ENCODE measurements at places on chromosomes 13 and 19.

GRCh38 chr13:77337159-77337558, 10.3 kb upstream of the MYCBP2 start:
- no peak for DNase-seq

DNA sequence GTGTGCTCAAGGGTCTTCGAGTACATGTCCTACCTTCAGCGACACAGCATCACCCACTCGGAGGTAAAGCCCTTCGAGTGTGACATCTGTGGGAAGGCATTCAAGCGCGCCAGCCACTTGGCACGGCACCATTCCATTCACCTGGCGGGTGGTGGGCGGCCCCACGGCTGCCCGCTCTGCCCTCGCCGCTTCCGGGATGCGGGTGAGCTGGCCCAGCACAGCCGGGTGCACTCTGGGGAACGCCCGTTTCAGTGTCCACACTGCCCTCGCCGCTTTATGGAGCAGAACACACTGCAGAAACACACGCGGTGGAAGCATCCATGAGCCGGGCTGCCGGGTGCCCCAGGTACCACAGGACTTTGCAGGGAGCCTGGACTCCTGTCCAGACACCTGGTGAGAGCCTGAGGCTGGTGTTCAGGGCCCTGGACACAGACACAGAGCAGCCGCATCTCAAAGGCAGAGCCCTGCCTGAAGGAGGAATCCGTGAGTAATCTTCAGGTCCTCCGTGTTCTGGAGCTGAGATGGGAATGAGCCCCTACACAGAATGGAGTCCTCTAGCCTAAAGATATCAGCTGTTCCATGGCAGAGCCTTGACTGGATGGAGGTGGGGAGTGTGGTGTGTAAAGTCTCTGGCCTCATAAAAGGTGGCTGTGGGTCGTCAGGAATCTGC, 1.5 kb downstream of the ZNF581 start:
- no peak for DNase-seq

DNA sequence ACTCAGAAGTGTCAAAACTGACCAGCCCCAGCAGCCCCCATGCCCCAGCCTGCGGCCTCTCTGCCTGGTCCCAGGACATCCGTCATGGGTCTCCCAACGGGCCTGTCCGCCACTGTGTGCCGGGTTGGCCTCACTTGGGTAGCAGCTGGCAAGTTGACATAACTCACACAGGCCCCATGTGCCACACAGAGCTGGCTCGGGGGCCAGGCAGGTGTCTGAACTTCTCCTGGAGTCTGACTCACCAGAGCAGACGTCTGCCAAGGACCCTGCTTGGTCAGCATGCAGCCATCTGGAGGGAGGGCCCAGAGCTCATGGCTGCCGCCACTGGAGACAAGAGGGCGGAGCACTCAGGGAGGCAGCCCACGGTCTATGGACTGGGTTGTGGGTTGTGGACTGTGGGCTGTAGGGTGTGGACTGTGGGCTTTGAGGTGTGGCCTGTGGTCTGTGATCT, 32.0 kb upstream of the TMEM255B start:
- no peak for DNase-seq

- DNase-seq, result no peak
Measured at GRCh38 chr13:98775844-98776598, 23.5 kb upstream of the SLC15A1 start.

DNA sequence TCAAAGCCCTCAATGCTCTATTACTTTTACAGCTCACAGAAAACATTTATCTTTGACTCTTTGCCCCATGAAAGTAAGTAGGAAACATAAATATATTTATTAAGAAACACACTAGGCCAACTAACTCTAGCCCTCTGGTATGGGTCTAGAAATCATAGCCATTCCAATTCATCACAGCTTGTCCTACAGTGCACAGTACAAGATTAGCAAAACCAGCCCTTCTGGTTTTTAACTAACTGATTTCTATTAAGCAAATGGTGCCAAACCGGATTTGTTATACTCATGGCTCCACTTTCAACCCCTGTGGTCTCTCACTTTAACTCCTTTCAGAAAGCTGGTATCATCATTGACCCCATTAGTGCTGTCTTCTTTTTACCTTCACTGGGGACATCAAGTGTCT, 5.6 kb upstream of the LRRC63 start:
- no peak for DNase-seq

DNA sequence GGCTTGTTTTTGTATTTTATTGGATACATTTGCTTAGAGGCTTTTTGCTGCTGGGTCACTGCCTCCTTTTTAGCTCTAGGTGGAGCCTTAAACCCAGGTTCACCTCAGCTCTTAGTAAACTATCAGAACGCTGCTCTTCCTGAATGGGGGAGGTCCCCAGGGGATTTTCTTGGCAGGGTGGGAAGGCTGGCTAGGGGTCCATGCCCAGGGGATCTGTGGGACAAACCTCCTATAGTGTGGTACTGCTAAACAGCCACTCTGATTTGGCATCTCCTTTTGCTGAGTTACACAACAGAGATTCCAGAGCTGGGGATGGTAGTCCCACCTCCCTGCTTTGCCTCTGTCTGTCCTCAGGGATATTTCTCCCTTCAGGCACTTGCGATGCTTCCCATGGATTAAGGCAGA, 204.9 kb downstream of the ZIC5 start:
- no peak for DNase-seq

- no peak for DNase-seq
Measured at GRCh38 chr13:73720216-73720840, 413.9 kb downstream of the KLF12 start.

DNA sequence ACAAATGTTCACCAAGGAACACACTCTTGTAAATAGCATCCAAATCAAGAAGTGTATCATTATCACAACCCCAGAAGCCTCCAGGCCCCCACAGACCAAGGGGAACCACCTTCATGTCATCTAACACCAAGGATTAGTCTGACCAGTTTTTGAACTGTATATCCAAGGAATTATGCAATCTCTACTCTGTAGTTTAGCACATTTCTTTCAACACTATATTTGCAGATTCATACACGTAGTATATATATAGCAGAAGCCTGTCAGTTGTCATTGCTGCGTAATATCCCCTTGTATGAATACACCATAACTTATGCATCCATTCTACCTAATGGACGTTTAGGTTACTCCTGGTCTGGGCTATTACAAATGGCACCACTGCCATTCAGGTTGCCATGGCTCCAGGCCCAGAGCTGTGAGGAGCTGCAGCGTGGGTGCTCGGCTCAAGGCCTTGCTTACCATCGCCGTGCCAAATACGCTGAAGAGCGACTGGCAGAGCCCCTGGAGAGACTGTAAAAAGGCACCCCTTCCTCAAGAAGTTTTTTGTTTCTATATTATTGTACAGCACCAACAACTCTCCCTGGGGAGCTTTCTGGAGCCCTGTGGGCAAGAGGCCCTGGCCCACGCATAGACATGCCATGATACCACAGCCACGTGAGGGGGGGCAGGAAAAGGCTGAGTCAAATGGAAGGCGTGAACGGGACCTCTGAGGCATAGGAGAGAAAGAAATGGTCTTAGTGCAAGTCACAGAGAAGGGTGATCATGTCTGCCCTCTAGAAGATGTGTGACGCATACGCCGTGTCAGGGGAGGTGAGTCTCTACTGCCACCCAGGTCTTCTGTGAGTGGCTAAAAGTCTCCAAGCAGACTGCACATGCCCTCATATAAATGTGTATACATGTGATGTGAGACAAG, 10.8 kb downstream of the LATS2 start:
- DNase-seq, result no peak

DNA sequence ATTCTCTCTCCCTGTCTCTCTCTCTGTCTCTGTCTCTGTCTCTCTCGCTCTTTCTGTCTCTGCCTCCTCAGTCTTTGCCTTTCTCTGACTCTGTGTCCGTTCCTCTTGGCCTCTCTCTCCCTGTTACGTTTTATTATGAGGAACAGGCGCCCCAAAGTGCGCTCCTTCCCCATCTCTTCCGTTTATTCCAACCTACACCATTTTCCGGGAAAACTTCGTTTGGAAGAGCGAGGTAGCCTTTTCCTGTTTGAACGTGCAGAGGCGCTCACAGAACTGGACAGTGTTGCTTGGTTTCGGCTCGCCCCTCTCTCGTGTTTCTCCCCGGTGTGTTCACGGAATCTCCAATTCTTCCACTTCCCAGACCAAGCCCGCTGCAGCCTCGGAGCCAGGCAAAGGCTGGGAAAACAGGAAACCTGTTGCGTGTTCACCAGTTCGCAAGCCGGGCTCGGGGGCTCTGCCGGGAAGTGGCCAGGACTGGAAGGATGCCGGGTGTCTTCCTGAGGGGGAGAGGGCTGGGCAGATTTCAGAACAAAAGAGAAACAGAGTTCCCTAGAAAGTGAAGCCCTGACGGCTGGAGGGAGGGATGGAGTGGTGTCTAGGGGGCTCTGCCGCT, 605 bp downstream of the TMEM255B start:
- no peak for DNase-seq

- no peak for DNase-seq
Measured at GRCh38 chr13:38135592-38135991, 214.1 kb upstream of the UFM1 start.

DNA sequence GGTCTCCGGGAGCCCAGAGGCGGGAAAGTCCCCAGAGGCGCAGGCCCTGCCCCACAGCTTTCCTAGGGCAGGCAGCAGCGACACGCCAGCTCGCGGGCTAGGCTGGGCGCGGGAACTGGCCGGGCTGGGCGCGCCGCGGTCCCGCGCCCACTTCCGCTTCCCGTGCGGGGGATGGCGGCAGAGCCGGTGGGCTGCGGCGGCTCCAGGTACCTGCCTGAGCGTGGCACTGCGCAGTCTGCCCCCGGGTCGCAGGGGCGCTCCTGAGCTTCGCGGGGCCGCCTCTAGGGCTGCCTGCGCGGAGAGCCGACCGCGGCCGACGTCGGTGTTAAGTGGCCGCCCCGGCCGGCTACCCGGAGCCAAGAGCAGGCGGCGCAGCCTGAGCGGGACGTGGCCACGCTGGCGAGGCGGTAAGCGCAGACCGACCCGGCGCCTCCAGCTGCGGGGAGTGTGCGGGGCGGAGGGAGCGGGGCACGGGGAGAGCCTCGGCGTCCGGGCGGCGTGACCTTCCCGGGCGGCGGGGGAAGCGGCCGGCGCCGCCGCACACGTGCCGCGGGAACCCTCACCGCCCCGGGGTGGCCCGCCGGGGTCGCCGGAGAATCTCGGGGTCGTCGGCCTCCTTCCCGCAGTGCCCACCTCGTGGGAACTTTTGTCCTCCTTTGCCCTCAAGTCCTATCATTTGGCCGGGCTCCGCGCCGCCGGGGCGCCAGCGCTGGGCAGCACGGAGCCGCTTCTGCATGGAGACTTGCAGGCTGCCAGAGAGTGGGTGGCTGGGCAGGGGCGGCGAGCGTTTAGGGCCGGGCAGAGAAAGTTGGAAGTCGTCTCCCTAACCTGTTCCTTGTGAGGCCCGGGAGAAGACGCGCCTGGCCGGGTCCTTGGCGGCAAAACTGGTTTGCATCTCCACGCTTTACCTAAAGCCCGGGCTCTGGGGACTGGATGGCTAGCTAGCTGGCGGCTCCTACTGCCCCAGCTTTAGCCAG, 31.4 kb upstream of the MPHOSPH8 start:
- DNase-seq, result peak; percentile 84

- no peak for DNase-seq
Measured at GRCh38 chr13:44566601-44567000, 9.5 kb downstream of the TSC22D1 start.

DNA sequence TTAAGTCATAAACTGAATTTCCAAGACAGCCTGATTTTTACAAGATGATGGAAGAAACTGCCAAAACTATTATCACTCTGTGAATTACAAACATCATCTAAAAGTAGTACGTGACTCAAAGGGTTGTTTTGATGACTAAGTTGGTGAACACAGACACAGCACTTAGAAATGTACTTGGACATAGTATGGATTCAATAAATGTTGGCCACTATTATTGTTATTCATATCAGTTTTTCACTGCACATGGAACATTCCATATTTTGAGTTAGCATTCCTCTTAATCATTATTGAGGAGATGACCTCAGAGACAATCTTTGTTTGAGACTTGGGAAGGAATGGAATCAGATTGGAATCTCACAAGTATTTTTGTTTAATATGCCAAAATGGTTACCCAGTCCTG, 172.9 kb downstream of the OXGR1 start:
- no peak for DNase-seq

DNA sequence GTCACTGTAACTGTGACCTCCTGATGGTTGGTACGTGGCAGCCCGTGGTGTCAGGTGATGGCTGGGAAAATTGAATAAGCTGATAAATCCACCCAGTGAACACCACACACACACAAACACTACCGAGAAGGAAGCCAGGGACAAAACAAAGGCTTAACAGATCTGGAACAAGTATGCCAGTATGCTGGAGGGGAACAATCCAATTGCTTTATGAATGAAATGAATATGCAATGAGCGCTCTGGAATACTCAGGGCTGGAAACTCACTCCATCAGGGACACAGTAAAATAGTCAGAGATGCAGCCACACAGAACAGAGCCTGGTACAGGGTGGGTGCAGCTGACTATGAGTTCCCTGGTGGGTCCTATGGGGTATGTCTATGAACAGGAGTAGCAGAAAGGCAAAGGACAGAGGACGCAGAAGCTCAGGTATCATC, 16.7 kb downstream of the TMTC4 start:
- DNase-seq, result no peak

DNA sequence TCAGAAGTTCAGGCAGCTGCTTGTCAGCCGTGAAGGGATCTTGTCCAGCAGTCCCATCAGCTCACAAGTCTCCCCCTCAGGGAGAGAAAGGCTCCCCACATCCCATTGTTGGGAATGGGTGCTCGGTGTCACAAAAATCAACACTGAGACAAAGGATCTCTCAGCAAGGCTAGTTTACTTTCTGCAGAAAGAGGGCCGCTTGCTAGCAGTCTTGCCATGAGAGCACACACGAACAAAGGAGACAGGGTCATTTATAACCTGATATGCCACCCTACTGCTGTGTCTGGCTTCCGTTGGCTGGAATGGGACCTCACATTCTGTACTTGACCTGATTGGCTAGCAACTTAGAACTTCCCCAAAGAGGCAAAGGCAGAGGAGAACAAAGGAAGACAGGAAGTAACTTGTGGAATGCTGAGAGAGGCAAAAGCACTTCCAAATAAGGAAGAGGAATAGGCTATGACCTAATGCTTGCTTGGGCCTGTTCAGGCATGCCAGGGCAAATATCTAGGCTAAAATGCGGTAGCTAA, 8.7 kb upstream of the IGFL3 start:
- DNase-seq, result no peak

DNA sequence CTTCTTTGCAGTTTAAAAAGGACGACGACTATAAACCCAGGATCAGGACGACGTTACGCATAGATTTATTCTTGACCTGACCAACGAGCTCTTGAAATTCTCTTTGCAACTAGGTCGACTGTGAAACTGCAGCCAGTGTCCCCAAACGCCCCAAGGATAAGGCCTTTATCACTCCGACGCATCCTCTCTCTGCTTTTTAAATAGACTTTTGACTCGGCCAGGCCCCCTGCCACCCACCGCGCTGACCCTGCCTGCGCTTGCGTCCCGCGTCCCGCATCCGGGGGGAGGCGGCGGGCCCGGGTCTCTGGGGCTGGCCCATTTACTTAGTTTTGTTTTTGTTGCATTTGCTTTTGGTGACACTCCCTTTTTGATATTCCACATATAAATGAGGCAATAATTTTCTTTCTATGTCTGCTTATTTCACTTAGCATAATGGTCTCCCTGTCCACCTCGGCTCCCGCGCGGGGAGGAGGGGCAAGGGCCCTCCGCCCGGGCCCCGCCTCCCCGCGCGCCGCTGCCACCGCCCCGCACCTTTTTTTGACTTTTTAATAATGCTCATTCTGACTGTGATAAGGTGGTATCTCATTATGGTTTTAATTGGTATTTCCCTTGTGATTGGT, 17.4 kb downstream of the RB1 start:
- no peak for DNase-seq

GRCh38 chr13:109647053-109647452, 139.3 kb downstream of the IRS2 start:
- no peak for DNase-seq

GRCh38 chr19:56113074-56113632, 7.9 kb downstream of the ZNF787 start:
- DNase-seq, result no peak
